ENCODE measurements at places on chromosomes 2 and 18.

DNA sequence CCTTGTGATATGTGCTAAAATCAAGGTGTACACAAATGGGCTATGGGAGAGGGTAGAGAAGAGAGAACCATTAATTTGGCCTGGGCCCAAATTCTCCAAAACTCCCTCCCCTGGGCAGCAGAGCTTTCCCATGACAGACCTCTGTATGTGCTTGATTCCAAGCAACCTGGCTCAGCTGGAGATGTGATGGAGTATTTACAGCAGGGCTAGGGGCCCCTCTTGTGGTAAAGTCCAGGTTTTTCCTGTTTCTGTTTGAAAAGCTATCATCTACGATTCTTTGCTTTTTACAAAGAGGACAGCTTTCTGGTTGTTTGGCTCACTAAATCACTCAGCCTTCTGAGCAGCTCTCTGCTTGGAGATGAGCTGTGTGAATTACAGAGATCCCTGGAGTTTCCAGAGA lies 40.3 kb downstream of the KCNS3 start:
- peak; percentile 14 for DNase-seq

DNA sequence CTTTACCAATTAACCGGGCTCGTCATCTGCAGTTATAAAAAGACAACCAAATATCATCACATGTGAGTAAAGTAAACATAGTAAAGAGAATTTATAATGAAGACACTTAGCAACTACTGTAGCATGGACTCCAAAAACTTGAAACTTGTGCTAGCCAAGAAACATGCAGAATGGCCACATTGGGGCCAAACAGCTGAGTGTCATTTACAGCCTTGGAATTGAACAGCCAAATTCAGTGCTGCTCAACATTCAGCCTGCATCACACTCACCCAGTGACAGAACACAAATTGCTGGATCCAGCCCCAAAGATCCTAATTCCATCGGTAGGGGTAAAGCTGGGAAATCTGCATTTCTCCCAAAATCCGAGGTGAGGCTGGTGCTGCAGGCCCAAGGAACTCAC lies 224.8 kb upstream of the GYPC start:
- no peak for DNase-seq

GRCh38 chr2:37427241-37427640 lies 82.8 kb downstream of the QPCT start:
- DNase-seq, result no peak

DNA sequence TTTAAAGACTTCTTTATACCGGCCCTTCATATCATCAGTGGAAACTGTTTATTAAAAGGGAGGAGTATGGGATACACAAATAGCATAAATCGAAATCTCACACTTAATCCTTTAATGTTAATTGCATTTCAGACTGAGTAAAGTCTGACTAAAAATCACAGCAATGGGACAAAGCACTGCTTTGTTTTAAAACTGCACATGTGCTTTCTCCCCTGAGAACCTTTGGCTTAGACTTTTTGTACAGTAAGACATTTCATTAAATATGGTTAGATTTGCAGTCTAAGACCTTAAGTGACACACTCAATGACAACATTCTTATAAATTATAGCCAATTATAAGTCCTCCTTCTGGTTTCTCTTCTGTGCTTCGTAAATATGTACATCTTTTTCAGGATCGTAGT lies 12.5 kb downstream of the METTL21A start:
- no peak for DNase-seq

- DNase-seq, result no peak
Observed at GRCh38 chr2:120661551-120661950, 74.1 kb upstream of the GLI2 start.

GRCh38 chr2:6412533-6413091 lies 453.1 kb downstream of the CMPK2 start:
- DNase-seq, result no peak

GRCh38 chr2:110114831-110115255 lies 779 bp downstream of the MALL start:
- DNase-seq, result no peak

GRCh38 chr2:275466-275865 lies 10.7 kb downstream of the ACP1 start:
- DNase-seq, result no peak

- DNase-seq, result no peak
Observed at GRCh38 chr18:74791501-74792194, 194.0 kb downstream of the ZNF407 start.

DNA sequence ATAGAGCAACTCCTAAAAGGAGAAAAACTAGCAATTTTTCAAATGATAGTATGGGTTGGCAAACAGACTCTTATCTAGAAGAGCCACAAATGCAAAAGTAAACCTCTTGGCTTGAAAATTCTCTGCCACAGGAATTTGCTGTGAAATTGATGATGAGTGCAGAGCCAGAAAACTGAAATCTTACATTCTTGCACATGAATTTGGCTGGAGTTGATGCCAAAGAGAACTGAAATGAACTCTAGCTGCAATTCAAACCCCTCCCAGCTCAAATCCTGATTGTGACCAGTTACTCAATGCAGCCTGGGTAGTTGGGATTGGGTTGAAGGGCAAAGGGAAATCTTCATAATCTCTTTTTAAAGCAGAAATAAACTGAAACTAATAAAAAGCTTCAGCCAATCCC lies 266.6 kb downstream of the PDE11A start:
- no peak for DNase-seq

- no peak for DNase-seq
Observed at GRCh38 chr2:3927031-3927430, 223.7 kb downstream of the DCDC2C start.

- DNase-seq, result no peak
Observed at GRCh38 chr2:10208736-10209135, 86.2 kb downstream of the RRM2 start.

DNA sequence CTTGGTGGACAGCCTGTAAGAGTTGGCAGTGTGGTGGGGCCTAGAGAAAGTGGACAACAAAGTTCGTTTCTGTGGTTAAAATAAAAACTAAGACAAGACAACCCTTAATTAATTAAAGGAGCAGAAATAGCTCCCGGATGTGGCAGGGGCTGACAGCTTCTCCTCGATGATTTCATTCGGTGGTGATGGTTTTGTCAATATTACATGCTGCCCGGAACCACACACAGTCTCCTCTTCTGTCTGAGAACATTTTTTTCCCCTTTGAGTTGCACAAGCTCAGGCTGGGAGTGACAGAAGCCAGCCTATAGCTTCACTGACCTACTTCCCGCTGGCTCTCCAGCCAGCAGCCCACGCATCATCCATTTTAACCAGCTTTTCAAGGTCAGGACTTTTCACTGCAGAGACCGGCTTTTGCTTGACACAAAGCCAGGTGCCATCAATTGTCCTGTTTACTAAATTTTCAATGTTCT lies 378.8 kb downstream of the SLC4A3 start:
- no peak for DNase-seq

- no peak for DNase-seq
Observed at GRCh38 chr2:83168377-83168776, 1290.7 kb downstream of the SUCLG1 start.

DNA sequence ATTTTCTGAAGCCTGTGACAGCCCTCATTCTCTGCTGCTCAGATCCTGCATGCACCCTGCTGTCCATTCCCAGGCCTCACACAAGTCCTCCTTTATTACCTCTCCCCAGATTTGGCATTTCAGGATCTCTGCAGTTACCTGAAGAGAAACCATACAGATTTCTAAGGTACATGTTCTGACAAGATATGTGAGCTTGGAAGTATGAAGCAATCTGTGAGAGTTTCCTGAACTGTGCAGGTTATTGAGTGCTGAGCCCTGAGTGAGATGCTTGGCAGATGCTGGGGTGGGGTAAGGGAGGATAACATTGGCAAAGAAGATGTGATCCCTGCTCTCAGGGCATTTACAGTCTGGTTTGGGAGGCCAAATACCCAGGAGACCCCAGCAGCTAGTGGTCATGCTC lies 122.1 kb upstream of the STPG4 start:
- no peak for DNase-seq

DNA sequence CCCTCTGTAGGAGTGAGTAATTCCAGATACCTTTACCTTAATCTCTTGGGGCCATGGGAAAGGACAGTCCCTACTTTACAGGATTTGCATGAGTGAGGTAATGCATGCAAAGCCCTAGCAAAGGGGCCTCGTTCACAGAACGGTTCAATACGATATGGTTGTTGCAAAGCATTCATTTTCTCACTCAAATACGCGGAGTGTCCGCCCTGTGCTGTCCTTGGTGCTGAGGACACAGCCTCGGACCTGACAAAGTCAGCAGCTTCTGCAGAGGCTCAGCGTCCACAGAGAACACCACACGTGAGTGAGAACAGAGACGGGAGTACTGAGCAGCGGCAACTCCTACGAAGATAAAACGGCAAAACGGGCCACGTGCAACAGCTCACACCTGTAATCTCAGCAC lies 125.7 kb downstream of the EIPR1 start:
- DNase-seq, result peak; percentile 21

GRCh38 chr2:56008661-56009431 lies 85.3 kb upstream of the EFEMP1 start:
- DNase-seq, result no peak

DNA sequence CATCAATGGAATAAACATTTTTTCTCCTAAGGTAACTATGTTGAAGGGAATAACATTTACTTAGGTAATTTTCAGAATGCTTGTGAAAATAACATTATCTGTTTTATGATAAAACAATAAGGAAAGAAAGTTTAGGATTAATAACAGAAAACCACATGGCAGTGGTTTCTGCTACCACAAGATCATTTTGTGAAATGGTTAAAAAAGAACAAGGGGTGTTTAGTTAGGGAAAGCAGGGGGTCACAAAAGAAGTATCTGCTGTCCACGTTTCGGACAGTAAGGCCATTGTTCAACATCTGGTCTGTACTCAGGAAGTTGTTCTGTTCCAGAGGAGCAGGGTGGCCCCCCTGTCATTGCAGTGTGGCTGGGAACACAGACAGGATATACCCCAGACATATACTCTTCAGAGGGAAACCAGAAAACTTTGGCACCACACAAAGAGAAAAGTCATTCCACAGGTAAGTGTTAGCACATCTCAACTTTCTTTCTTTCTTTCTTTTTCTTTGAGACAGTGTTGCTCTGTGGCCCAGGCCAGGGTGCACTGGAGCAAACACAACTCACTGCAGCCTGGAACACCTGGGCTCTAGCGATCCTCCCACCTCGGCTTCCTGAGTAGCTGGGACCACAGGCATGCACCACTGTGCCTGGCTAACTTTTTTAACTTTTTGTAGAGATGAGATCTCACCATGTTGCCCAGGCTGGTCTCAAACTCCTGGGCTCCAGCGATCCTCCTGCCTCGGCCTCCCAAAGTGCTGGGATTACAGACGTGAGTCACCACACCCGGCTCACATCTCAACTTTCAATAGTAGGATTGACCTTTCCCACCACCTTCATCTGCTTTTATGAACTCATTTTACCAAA lies 14.8 kb upstream of the ARL5A start:
- no peak for DNase-seq

DNA sequence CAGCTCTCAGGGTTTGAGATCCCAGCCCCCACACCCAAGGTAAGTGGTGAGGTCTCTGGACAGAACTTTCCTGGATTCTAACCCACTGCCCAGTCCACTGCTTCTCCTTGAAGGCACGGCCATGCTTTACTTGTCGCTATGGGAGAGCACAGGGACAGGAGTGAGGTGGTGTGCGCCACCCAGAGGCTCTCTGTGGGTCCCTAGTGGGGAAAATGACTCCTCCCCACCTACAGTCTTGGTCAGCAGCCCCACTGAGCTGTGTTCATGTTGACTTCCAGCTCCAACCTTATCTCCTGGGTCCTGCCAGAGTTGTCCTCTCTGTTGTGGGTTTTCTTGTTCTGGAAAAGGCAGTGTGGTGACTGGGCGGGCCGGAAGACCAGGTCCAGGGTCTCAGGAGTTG lies 11.1 kb downstream of the TET3 start:
- DNase-seq, result no peak

DNA sequence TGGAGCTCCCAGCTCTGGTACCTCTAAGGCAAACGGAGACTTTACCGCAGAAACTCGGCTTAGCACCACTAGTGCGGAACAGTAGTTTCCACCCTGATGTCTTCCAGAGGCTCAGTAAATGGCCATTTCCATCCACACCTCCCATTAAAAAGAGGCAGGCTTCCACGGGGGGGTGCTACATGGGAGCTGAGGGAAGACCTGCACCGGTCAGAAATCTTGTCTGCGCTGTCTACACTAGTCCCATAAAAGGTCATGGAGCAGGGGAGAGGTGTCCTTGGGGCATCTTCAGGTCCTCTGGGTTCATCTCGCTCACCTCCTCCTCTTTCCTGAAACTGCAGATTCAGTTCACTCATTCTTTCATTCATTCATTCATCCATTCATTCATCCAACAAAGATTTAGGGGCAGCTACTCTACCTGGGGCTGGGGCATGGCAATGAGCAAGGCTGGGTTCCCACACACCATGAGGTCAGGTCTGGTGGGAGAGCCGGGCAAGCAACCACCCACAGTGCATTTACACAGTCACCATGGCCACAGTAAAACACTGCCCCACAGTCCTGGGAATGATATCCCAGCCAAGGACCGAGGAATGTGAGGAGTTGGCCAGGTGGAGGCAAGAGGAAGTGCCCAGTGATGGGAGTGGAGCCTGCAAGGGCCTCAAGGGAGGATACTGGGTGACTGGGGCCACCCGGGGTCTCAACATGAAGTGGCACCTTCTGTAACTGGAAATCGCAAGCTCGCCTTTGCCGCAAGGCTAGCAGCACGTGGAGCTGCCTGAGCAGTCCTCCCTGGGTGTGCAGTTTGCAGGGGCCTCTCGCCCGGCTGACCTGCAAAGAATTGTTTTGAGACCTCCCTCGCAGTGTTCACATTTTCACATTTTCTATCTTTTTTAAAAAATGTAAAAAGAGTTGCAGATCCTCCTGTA lies 180.2 kb upstream of the RAB6C start:
- no peak for DNase-seq

DNA sequence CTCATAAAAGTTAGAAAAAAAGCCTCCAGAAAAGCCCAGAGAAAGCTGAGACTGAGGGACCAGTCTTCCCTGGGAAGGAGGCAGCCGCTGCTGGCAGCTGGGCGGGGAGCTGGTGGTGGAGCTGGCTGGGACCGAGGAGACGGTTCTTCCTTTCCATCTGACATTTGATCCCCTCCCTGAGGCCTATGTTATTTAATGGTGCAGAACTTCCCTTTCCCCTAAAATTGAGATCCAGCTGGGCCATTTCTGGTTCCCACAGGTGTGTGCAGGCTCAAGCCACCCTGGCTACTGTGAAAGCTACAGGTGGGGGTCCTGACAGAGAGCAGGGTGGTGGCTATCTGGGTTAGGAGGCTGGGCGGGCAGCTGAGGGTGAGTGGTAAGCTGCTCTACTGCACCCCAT lies 81.5 kb upstream of the FZD7 start:
- DNase-seq, result no peak

DNA sequence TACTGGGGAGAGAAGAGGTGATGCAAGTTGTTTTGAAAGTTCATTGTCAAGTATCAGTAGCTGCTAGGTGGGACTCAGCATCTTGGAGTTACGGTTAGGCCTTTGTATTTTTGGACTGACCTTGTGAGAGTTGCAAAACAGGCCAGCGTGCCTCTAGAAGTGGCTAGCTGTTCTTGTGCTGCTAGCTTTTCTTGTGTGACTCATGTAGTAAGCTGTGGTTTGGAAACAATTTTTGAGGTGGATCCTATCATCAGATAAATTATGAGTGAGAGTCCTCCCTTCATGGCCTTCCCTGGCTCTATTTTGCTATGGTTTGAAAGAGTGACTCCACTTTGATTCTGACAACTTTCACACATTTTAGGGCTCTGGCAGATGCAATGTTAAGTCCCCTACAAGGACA lies 409.2 kb upstream of the HS6ST1 start:
- DNase-seq, result no peak

GRCh38 chr2:198706476-198707082 lies 751.2 kb downstream of the SATB2 start:
- no peak for DNase-seq

All from HuH-7 (cell line).